ENCODE measurements at places on chromosomes 7 and 10.

GRCh38 chr7:130009848-130010688 lies 41.1 kb downstream of the ZC3HC1 start:
- no peak for DNase-seq

DNA sequence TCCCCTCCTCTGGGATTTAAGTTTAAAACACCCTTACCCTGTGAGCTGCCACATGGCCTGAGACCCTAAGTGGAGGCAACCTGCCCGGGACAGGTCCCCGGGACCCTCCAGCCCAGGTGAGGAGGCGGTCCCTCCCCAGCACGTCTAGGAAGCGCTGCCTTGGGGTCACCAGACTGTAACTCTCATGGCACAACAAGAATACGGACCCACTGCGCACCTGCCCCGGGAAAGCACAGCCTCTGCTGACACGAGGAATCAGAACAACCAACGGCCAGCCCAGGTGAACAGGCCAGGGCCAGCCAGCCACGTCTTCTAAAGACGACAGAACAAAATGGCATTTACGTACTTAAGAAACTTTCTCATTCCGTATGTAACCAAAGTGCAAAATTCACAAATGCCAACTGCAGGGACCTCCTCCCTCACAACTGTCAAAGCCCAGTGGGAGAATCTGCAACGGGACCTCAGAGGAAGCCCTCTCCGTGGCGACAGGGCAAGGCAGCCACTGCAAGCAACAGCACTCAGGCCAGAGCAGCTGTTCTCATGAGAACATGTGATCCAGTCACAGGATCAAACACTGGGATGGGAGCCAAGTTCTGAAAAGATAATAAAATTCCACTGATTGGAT lies 208.4 kb downstream of the DIP2C start:
- DNase-seq: no peak

GRCh38 chr10:69562731-69563254 lies 10.4 kb downstream of the NEUROG3 start:
- DNase-seq: no peak

GRCh38 chr10:3652886-3653285 lies 132.1 kb downstream of the KLF6 start:
- DNase-seq: peak; percentile 10

GRCh38 chr7:137390076-137390475 lies 46.5 kb upstream of the PTN start:
- no peak for DNase-seq

- no peak for DNase-seq
Measured at GRCh38 chr7:139589474-139589873, 66.0 kb downstream of the CLEC2L start.

DNA sequence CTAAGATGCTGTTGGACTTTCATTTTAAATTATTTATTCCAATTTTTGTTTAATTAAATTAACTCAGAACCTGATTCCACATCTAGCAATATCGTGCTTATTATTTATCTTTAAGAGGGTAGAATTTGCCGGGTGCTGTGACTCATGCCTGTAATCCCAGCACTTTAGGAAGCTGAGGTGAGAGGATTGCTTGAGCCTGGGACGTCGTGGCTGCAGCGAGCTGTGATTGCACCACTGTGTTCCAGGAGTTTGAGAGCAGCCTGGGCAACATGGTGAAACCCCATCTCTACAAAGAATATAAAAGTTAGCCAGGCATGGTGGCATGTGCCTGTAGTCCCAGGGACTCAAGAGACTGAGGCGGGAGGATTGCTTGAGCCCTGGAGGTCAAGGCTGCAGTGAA lies 47.8 kb downstream of the ZFAND4 start:
- DNase-seq: no peak

DNA sequence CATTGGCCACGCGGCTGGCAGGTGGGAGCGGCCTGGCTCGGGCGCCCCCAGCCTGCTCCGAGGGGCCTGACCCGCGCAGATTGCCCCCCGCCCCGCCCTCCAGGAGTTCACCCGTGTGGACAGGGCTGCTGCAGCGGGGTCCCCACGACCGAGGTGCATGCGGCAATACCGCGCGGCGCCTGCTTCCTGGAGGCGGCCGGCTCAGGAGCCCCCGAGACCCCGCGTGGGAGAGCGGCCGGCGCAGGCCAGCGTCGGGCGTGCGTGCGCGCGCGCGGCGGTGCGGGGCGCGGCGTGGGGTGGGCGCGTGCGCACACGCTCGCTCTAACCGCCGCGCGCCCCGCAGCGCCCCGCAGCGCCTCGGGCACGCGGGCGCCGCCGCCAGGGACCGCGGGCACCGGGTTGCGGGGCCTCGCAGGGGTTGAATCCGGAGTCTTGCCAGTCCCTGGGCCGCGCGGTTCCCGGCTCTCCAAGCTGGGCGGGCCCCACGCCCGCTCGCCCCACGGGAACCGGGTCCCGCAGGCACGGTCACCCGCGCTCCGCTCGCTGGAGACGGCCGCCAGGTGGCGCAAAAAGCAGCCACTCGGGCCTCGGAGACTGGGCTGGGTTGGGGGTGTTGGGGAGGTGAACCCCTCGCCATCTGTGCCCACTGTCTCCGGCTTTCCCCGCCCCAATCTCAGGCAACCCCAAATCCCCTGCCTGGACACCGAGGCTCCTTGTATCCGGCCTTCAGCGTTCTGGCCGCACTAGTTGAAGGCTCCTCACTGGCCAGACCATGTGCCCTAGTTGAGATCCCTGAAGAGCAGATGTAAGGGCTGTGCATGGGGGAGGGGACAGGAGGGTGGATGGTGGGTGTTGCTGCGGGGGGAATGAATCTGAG lies 1.3 kb upstream of the ACHE start:
- peak; percentile 67 for DNase-seq

DNA sequence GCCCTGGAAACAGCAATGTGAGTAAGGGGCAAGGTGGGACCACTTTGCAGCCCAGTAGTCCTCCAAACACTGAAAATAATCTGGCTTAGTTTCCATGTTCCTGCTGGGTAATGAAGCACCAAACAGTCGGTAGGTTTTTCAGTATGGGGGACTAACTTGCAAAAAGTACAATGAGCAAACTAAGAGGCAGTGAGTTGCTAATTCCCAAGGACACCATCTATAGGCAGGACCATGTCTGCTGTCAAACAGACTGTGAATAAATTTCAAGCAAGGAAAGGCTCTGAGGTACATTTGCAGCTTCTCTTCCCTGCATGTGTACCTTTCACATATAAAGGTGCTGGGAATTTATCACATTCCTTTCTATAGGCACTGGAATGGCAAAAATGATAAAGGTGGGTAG lies 327.7 kb downstream of the GPR158 start:
- DNase-seq: no peak

DNA sequence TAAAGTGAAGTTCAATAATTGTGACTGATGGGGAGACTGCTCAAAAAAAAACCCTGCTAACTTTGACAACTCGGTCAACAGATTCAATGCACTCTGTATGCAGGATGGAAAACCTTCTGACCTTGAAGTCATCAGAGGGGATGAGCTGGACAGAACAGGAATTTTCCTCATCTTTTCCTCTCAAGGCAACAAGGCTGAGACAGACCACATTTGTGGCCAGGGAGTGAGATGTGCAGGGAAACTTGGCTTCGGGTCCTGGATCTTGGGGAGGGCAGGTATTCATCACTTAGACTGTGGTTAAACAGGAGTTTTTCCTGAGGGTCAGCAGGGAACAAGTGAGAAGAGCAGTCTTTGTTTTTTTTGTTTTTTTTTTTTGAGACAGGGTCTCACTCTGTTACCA lies 100.6 kb downstream of the BAMBI start:
- no peak for DNase-seq

GRCh38 chr10:21368022-21368582 lies 157.4 kb downstream of the SKIDA1 start:
- no peak for DNase-seq

GRCh38 chr10:13642293-13642692 lies 55.5 kb downstream of the PRPF18 start:
- DNase-seq: no peak

DNA sequence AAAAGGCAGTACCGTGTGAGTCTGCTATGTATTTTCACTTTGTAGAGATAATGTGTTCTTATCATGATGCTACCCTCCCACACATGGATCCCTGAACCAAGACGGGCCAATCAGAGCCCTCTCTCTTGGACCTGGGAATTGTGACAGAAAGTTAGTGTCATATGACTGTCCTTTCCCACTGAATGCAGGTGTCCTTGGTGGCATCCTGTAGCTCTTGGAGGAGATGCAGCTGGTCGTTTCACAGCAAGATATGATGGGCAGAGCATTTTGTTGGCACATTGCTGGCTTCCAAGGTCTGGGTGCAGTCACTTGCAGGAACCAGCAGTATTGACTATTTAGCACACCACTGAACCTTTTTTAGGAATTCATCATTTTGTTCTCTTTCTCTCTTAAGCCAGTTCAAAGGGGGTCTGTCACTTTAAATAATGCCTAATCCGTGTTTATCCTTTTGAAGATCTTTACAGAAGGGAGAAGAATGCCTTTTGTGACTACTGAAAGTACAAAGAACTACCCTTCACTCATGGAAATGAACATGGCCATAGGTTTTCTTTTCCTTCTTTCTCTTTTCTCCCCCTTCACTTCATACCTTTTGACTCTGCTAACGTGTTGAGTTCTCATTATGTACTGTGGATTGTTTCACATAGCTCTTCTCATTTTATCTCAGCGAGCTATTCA lies 125.1 kb downstream of the PLXDC2 start:
- DNase-seq: no peak

DNA sequence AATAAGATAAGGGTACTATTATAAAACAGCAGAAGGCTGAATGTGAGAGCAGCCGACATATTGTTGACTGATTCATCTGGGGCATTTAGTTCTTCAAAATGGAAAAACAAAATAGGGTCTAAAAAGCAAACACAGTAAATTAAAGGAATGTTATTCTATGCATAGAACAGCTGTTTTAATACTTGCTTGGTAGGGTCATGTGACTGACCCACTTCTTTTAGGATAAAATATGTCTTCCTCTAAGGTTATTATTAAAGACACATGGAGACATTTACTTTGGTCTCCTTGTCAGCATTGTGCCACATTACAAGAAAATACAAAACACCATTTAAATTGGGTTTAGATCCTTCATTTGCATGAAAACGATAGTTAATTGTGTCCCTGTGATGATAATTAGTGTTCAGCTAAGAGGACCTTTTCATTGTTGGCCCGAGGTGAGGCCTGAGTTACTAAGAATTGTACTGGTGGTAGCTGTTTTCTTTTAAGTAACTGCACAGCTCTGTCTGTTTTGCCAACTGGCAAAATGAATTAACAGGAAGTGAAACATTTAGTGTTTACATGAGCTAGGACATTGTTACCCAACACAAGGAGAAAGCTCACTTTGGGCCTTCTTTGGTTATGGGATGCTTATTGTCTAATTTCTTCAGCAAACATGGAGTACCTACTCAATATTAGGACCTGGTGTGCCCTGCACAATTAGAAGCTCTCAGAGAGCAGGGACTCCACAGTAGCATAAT lies 764.4 kb downstream of the LRMDA start:
- no peak for DNase-seq
